ENCODE measurements at places on chromosomes 4 and X.

DNA sequence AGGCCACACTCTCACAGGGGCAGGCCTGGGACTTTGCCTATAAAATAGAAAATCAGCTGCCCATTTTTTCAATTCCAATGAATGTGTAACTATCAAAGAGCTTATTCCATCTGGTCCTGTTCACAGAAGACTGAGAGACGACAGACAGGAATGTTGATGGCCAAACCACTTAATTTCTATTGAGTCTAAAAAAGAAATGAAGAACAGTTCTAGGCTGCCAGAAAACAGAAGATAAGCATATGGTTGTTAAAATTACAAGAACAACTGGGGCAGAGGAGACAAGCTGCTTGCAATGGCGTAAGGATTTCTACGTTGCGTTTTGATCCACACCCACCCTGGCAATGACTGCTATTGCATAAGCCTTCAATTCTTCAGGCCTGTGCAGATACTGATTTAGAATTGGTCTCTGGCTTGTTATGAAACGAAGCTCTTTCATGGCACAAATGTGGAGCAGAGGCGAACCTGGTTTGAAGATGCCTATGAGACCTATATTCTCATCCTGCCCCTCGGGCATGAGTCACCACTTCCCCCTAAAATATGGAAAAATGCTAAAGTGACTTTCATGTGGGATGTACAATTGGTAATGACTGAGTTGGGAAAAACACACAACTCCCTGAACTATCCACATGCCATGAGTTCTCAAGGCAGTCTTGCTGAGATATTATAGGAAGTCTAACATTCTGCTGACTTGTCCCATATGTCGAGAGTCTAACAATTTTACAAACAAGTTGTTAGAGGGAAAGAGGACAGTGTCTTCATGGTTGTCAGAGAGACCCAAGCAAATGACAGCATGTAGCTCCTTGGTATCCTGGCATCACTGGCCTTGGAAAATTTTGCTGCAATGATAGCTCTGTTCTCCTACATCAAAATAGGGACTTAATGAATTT is 37.9 kb upstream of the SORBS2 start:
- no peak for DNase-seq

DNA sequence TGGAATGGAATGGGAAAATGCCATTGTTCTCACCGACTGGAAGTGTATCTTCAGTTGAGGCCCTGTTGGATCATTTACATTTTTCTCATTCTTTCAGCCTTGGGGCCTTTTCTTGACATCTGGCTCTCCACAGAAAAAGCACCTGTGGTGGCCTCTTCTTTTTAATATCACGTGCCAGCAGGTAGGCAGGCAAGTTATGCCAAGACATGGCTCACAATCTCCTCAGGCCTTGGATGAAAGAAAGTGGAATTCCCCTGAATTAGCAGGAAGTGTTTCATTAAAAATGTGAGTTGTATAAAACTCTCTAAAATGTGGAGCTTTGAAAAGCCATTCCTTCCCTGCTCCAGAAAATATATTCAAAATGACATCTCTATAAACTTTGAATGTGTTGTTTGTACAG is 122.1 kb downstream of the FRAS1 start:
- no peak for DNase-seq

GRCh38 chr4:23931489-23931830 is 41.6 kb upstream of the PPARGC1A start:
- DNase-seq: no peak

- no peak for DNase-seq
These were observed 1.2 kb downstream of the CXCL3 start for GRCh38 chr4:74037076-74037955.

GRCh38 chr4:13538427-13538973 is 5.8 kb downstream of the NKX3-2 start:
- no peak for DNase-seq

DNA sequence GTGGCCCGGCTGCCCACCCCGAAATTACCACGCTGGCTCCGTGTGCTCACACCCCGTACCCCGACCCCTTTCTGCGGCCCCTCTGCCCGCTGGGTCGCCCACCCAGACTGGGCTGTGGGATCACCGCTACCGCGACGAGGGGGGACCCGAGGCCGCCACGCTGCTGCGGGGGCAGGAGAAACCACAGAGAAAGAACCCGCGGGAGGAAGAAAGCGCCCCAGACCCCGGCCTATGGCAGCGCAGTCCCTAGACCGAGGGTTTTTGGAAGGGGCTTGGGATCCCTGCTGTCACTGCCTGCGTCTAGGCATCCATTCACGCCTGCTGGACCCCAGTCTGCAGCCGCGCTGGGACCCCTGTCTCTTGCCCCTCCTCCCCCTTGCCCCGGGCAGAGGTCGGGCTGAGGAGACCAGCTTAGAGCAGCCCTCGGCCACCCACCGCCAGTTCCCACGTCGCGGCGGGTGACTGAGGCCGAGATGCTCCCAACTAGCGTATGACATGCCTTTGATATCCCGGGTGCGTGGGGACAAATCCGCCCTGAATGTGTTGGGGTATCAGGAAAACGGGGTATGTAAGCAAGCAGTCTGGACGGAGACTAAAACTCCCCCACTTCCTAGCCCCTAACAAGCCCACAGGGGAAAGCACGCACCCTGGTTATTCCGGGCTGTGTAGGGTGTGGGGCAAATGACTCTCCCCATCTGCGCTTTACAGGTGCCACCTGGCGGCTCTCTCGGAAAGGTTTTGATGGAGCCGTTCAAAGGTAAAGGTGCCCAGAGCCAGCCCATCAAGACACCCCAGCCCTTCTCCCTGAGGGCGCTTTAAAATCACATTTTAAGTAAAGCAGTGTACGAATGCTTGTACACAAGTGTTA is 862 bp upstream of the INPP4B start:
- DNase-seq: peak; percentile 68

DNA sequence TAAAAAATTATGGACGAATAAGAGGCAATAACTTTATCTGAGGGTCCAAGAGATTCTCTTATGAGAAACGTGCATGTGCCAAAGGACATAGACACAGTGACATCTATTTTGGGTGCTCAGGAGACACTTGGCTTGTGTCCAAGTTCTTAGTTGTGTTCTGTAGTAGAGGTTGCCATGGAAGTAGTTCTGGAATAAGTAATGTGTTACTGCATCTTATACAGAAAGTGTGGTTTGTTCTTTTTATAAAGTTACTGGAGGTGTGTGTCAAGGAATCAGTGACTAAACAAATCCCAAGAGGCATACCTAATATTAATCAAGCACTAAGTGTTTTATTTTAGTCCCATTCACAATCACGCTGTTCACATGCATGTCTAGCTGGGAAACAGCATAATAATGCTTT is 305.7 kb downstream of the ARHGAP24 start:
- DNase-seq: no peak

- no peak for DNase-seq
These were observed 15.4 kb upstream of the ADH1B start for GRCh38 chr4:99336553-99336952.

DNA sequence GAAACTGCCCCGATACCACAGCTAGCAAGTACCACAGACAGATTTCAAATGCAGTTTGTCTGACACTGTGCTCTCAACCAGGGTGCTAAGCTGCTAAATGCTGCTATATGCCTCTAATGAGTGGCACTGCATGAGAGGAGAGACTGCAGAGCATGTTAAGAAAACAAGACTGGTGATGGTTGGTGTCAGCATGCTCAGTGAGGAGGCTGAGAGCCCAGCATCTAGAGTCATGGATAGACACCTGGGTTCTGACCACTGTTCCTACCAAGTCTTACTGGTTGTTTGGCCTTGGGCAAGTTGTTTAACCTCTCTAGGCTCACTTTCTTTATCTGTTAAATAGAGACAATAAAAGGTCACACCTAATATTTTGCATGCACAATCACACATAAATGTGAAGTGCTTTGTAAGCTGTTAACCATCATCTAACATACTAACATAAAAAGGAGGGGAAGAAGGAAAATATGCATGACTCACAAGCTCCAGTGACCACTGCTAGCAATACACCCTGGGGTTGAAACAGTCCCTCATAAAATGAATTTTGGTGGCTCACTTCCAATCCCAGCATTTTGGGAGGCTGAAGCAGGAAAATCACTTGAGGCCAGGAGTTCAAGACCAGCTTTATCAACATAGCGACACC is 20.7 kb downstream of the HHIP start:
- DNase-seq: no peak

DNA sequence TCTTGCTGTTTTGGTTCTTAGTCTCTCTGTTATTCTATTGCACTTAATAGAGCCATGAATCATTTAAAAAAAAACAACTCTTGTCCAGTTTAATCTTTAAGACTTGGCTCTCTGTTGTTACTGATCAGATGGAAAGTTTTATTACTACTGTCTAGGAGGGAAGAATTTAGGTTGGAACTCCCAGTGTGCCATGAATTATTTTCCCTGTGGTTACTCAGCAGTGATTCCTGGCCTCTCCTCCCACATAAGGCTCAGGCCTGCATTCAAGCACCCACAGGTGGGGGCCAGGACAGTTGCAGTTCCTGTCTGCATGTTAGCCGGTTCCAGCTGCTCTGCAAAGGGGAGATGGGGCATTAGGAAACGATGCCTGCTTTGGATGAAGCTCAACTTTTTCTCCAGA is 29.8 kb upstream of the ESX1 start:
- no peak for DNase-seq

DNA sequence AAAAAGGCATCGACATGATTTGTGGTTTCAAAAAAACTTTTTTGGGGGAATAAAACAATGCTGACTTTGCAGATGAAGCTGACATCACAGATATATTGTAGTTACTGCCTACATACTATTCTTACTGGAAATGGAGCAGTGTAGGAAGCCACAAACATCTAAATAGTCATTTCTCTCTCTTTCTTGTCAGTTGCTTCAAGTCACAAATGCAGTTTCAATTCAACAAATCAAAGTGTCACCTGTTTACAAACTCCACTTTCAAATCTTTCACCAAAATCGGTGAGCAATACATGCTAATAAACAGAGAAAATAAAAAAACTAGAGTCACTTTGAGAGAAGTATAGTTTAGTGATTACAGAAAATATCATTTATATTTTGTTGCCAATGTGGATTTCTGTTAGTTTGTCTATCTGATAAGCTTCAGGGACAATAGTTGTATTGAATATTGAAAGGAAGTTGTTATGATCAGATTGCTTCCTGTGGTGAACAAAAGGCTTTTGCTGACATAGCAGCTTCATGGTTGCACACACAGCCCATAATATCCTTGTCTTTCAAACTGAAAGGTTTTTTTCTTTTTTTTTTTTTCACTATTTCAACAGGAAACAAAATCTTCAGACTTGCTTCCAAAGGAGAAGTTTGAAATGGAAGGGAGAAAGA is 49.7 kb upstream of the PTPN13 start:
- no peak for DNase-seq

DNA sequence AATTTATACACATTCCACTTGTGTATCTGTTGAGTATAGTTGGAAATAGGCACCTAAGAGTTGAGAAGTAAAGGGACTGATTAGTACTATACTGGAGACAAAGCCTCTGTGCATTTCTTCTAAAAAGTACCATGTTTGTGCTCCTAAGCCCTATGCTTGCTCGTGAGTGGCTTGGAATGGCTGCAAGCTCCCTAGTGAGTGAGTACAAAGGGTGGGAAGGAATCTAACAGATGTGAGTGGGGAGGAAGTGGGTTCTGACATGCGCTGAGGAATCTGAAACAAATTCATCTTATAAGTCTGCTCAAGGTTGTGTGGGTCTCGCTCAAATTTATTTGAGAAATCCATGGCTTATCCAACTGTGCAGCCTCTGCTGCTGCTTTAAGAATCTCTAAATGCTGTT is 13.3 kb downstream of the SPCS3 start:
- DNase-seq: no peak

DNA sequence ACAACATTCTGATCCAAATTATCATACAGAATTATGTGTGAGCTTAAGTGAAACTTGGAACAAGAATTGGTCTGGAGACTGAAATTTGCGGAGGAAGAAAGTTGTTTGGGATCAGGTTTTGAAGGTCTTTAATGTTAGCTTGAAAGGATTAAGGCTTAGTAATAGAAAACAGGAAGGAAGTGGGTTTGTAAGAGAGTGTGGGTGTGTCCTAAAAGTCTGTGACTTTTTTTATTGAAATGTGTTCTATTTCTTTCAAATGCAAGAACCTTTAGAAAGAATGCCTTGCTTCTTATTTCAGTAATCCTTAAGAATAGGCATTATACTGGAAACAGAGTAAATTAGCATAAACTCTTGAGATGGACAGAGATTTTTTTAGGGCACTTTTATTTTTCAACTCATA is 198.0 kb downstream of the GALNTL6 start:
- no peak for DNase-seq

DNA sequence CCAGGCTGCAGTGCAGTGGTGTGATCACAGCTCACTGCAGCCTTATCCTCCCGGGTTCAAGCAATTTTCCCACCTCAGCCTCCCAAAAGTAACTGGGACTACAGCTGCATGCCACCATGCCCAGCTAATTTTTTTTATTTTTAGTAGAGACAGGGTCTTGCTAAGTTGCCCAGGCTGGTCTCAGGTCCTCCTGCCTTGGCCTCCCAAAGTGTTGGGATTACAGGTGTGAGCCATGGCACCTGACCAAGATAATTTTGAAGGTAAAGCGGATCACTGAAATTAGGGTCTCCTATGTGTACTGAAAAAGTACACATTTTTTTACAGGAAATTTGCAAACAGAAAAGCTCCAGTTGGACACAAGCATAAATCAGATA is 4.8 kb downstream of the SAT1 start:
- no peak for DNase-seq

GRCh38 chr4:110474481-110474880 is 1.5 kb upstream of the ENPEP start:
- DNase-seq: no peak

DNA sequence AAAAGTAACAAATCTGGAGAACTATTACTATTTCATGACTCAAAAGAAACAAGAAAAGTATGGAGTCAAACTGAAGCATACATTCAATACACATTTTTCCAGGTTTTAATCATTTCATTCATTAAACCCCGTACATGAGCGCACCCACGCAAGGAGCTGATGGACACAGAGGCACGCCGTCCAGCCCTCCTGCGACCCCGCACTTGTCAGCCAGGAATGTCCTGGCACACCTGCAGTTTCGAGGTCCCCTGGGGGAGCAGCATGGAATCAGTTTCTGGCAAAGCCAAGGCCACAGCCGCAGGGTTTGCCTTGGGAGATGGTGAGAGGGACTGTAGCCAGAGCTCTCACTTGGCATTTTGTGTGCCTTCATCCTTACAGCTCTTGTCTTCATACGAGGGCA is 12.8 kb upstream of the SLC2A9 start:
- no peak for DNase-seq

GRCh38 chr4:185534511-185534865 is 819 bp downstream of the PDLIM3 start:
- DNase-seq: no peak

DNA sequence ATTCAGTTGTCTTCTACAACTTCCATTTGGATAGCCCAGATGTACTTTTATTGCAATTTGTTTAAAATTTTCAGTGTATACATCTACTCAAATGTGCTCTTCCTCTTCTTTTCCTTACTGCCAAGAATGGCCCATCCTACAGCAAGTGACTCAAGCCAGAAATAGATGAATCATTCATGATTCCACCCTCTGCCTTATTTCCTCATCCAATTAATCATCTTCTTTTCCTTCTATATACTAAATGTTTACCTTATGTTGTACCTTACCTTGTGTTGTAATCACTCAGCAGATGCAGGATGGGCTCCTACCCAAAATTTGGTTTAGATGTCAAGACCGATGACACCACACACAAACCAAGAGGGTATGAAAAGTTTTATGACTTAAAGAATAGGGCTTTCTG is 437.8 kb downstream of the GRXCR1 start:
- DNase-seq: no peak
